Stimulated activated CD4-positive, alpha-beta T cell treated with anti-CD3 and anti-CD28 coated beads, Interleukin-15, amount 100 ng/mL, for 1 hour (primary cell): ENCODE measurements at places on chromosomes 11 and 22.

DNA sequence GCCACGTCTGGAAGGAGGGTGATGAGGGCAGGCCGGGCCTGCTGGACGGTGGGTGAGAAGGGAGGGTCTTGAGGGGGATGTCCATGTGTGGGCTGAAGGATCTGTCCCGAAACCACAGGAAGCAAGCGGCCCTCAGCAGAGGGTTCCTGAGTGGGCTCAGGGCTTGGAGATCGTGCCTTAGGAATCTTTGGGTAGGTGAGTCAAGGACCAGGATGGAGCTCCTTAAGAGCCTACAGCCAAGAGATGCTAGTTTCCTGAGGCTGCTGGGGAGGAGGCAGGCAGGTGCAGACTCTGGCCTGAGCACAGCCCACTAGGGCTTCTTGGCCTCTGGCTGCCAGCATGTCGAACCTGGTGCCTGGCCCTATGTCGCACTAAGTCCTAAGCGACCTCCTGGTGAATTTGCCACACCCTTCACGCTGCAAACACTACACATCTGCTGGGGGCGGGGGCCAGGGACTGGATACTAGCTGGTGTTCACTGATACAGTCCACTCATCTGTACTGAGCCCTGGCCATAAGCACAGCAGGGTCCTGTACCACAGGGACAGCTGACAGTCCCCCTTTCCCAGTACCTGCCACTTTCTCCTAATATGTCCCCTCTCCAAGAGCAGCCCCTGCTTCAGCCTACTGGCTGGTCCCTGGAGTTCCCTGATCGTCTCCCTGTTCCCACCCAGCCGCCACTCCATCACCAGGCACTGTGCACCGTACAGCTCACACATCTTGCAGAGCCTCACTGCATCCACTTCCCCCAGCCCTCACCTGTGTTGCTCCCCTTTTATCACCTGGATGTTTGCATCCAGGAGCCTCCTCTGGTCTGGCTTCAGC, 19.5 kb downstream of the GNAZ start:
- DNase-seq, result no peak

DNA sequence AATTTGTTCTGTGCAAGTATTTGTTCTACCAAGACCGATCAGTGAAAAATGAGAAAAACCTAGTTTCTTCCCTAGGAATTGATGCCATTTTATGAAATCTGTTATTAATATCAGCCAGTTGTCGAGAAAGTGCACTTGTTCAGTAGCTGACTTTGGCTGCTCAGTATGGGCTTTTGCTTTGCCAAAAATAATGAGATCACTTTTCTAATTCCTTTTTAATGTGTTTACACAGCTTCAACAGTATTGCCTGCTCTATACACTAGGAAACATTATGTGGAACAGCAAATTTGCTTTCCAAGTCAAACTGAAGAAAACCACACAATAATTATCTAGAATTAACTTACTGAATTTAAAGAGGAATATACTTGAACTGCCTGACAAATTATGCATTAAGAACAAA, 34.4 kb downstream of the SCUBE2 start:
- DNase-seq, result no peak

DNA sequence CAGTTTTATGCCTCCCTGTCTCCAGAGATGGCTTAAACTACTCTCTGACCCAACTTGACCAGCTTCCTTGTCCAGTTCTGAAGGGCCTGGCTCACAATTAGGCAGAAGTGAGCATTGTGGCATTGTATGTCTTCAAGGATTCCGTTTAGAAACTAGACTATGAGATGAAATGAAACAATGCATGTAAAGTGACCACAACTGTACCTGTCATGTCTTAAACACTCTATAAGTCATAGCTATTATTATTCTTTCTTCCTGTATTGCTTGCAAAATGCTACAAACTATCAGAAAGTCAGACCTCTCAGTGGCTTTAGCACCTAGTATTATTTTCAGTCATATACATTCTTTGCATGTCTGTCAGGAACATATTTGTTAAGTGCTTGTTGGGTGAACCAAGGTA, 127.9 kb upstream of the MTMR2 start:
- no peak for DNase-seq

GRCh38 chr22:25514436-25515180, 49.9 kb upstream of the GRK3 start:
- DNase-seq, result no peak

GRCh38 chr11:115421992-115422689, 82.1 kb downstream of the CADM1 start:
- DNase-seq, result no peak

DNA sequence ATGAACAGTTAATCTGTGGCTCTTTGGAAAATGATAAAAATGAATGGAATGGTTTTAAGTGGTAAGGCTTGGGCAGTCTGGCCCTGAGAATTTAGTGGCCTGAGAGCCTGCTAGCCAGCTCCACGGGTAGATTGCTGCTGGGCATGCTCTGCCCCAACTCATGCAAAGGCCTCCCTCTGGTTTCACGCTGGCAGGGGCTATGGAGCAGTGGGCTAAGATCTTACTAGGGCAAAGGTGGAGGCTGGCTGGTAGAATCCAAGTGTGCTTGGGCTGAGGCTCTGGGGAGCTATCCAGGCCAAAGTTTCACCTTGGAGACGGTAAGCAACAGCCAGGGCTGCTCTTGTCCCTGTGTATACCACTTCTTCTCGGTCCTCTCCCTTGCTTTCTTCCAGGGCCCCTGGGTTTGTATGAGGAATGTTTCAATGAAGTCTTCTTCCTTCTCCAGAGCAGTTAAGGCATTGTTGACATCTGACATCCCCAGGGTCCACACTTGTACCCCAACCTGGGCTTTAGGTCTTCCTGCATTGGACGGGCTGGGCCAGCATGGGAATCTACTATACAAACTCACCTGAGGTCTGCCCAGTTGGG, 27.4 kb downstream of the UBE2L3 start:
- no peak for DNase-seq

- no peak for DNase-seq
These were observed 64.3 kb upstream of the IGLL5 start for GRCh38 chr22:22823131-22823810.

DNA sequence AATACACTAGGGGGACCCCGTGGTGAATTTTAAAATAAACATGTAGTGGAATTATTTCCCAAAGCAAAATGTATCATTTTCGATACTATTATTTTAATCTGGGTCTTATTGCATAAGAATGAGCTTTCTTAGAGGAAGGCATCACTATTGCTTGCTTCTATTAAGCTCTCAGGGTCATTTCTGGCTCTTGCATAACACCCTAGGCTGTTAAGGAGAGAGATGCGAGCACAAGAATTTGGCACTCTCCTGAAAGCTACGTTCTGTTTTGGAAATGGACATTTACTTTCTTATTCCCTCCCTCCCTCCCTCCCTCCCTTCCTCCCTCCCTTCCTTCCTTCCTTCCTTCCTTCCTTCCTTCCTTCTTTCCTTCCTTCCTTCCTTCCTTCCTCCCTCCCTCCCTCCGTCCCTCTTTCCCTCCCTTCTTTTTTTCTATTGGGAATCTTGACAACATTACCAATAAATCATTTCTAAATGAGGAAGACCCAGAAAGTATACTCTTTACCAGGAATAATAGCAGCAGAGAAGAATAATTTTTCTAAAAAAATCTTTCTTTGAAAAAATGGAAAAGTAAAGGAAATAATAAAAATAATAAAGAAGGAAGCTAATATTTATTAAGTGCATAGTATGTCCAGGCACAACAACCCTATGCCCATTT, 83.6 kb upstream of the BDNF start:
- no peak for DNase-seq

DNA sequence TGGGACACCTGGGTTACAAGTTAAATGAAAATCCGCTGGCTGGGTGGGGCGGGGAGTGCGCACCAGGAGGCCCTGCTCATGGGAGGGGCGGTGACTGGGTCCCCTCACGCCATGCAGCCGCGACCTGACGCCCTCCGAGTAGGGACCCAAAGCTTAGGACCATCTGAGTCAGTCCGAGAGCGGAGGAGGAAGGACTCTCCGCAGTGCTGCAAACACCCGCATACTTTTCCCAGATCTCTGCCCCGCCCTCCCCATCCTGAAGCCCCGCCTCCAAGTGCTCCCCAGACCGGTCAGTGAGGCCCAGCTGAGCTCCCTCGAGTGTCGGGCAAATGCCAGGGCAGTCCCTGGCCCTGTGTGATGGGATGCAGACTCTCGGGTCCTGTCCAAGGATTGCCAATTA, 6.6 kb upstream of the FLI1 start:
- no peak for DNase-seq

DNA sequence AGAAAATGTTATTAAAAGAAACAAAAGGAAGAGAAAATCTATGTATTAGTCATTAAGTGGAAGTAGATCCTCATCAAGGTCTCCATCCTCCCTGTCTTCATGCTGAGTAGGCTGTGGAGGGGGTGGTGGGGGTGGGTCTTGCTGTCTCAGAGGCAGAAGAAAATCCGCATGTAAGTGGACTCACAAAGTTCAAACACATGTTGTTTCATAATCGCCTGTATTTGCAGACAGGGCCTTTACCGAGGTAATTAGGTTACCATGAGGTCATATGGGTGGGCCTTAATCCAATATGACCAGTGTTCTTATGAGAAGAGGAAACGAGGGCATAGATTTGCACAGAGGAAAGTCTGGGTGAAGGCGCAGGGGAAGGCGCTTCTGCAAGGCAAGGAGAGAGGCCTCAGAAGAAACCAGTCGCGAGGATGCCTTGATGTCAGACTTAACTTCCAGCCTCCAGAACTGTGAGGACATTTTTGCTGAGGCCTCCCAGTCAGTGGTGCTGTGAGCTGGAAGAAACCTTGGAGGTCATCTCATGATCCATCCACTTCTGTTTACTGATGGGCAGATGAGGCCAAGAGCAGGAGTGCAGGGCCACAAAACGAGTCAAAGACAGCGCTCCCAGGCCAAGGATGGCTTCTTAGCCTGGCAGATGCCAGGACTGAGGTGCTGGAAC, 49.3 kb upstream of the THY1 start:
- no peak for DNase-seq

DNA sequence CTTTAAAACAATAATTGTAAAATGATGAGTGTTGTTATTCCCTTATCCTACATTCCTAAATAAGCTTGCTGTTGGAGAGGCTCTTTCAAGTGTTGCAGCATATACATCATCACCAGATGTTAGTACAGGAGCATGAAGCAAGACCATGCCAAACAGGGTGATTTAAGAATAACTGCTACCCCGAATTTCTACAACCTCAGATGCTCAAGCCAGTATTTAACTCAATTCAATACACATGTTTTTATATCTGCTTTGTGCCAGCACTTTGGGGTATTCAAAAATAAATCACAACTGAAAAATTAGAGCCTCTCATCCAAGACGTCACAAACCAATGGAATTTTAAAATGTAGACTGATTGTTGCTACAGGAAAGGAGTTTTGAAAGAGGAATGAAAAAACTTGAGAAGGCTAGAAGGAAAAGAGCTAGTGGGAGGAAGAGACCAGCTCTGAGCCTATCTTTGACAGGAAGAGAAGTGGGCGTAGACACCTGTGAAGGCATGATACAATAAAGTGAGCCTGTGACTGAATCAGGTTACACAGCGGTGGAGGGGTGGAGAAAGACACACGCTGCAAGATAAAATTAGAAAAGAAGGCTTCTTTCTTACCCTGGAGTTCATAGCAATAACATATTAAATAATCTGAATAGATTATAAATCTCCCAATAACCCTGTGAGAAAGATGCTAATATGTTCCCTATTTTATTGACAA, 95.8 kb downstream of the DLG2 start:
- no peak for DNase-seq

DNA sequence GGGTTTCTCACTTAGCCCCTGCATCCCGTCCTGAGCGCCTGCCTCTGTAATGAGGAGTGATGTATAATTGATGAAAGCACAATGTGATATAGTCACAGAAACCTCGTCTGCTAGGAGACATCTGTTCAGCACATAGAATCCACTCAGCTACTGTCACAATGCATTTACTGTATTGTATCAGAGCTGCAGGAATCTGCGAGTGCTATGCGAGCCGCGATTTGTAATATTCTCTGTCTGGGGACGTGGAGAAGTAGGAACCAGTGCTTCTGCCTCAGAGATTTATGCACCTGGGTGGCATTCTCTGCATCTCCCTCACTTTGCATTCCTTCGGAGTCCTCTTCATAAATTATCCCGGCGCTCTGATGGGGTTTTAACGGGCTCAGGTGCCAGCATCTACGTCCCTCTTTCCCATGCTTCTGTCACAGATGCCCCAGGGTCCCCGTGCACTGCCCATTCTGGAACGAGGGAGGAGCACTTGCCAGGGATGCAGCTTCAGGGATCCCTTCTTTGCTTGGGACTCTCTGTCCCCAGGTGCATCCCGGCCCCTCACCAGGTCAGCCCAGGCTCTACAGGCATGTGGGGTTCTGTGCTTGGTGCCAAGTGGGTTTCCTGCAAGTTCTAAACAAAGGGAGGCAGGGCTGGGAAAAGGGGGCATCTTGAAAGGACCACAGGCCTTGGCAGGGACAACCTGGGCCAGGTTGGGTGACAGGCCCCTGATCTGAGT, 205.5 kb downstream of the DSCAML1 start:
- DNase-seq, result no peak

DNA sequence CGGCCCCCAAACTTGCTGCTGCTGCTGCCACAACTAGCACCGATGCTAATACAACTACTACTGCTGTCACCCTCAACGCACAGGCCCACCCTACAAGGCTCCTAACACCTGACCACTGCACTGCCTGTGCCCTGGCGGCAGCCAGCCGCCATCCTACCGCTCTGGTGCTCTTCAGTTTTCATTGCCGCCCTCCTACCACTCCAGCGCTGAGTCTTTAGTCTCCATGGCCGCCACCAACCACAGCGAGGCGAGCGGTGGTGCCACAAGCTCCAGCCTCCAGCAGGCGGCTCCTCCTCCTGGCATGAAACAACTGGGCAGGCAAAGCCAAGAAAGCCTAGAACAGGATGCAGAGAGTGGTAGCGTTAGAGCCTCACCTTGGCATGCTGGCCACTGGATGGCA, 5.0 kb upstream of the RFPL3 start:
- no peak for DNase-seq

GRCh38 chr22:17241576-17242330, 22.5 kb upstream of the ADA2 start:
- no peak for DNase-seq

- DNase-seq, result no peak
These were observed 16.7 kb upstream of the TXNRD2 start for GRCh38 chr22:19958083-19959042.

- DNase-seq, result no peak
These were observed 11.0 kb upstream of the MICALL1 start for GRCh38 chr22:37894939-37895670.

- DNase-seq, result no peak
These were observed 107.7 kb upstream of the LDLRAD3 start for GRCh38 chr11:35836205-35836604.

- no peak for DNase-seq
These were observed 101.4 kb upstream of the C11orf87 start for GRCh38 chr11:109320595-109320994.
